NCI-H2081 treated with DMSO at 0.1 percent for 48 hours (cell line): ENCODE measurements at places on chromosomes 12 and 14.

GRCh38 chr14:51792809-51793208 lies 67.6 kb upstream of the GNG2 start:
- DNase-seq: no peak

DNA sequence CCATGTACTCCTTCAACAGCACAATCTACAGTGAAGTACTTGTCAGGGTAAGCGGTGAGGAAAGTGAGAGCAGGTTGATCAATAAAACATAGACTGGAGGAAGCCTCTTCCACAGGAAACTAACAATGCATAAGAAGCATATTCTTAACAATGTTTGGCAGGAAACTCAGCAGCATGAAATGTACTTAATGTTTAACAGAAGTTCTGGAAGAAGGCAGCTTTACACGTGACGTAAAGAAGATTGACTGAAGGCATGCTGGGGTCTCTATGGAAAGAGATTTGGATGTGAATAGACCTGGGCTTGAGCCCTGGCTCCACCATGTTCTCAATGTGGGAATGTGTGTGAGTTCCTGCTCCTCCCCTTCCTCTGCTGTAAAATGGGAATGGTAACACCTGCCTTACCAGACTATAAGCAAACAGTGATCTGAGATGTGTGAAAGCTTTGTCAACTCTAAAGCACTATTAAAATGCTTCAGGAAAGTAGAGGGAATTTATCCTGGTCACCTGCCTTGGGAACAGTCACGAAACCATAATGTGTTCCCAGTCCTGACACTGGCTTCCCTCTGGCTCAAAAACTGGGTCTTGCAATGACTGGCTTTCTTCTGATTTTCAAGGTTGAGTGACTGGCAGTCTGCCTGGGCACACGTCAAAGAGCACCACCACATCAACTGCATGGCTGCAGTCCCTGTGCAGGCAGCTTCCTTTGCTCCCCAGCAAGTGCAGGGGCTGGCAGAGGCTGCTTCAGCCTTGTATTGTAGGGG lies 384.6 kb downstream of the APAF1 start:
- no peak for DNase-seq

GRCh38 chr12:14696265-14696741 lies at the start of gene GUCY2C:
TSS of gene GUCY2C (minus strand) at chr12:14696599. CDS start at chr12:14696448, 151 bp downstream.
- no peak for DNase-seq

- DNase-seq: no peak
These were observed 4.9 kb downstream of the PTGDR start for GRCh38 chr14:52272375-52272774.

DNA sequence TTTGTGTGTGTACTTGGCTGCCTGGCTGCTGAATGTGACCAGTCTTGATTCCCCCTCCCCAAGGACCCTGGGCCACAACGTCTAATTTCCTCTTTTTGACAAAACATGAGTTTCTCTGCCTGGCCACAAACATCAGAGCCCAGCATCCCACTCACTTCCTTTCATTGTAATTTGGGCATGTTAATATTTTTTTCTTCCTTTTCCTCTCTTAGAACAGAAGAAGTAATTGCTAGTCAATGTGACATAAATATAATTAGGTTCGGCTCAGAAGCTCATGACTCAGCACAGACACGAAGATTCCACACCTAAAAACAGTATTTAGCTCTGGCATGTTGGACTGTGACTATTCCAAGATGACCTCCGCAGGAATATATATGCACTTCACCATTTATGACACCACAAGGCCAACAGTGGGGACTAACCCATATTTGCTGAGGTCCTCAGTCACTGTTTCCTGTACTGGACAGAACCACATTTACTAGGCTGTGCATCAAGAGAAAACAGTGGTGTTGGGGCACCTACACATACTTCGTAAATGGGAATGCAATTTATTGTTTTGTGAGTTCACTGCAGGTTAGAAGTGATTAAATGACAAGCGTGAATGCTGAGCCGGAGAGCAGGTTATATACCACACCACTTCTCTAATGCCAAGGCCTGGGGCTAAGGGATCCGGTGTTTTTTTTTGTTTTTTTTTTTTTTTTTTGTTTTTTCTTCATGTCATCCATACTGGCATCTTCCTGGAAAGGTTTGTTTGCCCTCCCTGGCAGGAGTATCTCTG lies 4.2 kb downstream of the GSG1 start:
- DNase-seq: no peak

- no peak for DNase-seq
These were observed 58.3 kb upstream of the JDP2 start for GRCh38 chr14:75369506-75369905.

GRCh38 chr12:106078358-106079010 lies 60.3 kb downstream of the NUAK1 start:
- no peak for DNase-seq

DNA sequence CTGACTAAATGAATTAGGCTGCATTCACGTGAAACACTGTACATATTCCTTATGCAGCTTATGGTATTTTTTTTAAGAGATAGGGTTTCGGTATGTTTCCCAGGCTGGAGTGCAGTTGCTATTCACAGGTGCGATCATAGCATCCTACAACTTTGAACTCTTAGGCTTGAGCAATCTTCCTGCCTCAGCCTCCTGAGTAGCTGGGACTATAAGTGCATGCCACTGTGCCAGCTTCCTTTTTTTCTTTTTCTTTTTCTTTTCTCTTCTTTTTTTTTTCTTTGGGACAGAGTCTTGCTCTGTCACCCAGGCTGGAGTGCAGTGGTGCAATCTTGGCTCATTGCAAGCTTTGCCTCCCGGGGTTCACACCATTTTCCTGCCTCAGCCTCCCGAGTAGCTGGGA lies 35.8 kb upstream of the SPPL3 start:
- no peak for DNase-seq

GRCh38 chr14:96384053-96384452 lies 7.9 kb upstream of the AK7 start:
- no peak for DNase-seq

DNA sequence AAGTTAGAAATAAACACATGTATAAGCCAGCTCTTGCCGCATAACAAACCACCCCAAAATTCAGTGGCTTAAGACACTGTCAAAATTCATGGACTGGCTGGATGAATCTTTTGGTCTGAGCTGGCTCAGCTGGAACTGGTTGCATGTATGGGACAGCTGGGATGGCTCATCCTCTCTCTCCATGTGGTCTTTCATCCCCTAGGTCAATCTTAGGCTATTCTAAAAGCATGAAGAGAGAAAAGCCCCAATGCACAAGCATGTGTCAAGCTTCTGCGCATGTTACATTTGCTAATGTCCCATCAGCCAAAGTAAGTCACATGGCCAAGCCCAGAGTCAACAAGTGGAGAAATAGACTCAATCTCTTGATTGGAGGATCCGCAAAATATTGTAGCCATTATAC lies 71.0 kb downstream of the DRAM1 start:
- no peak for DNase-seq

- no peak for DNase-seq
These were observed 282.5 kb upstream of the TMPO start for GRCh38 chr12:98232753-98233390.

- DNase-seq: no peak
These were observed 65.8 kb downstream of the ITPK1 start for GRCh38 chr14:93049867-93050331.

DNA sequence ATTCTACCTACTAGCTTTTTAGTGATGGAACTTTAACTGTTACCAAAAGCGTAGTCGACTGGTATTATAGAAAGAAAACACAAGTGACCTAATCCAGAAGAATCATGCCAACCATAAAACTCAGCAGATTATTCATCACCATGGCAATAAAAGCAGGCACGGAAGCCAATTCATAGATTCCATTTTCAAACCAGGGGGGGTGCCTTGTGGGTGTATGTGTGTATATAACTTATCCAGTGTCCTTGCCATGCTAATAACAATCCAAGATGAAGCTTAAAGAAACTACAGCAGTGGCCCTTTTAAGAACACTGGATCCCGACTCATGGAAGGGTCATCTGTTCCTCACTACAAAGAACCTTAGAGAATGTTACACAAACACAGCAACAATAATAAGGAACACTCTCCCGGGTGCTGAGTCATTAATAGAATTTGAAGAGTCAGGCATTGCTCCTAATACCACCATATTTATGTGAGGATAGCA lies 61.0 kb downstream of the EPS8 start:
- no peak for DNase-seq

- no peak for DNase-seq
These were observed 117.9 kb upstream of the SFSWAP start for GRCh38 chr12:131592972-131593371.

DNA sequence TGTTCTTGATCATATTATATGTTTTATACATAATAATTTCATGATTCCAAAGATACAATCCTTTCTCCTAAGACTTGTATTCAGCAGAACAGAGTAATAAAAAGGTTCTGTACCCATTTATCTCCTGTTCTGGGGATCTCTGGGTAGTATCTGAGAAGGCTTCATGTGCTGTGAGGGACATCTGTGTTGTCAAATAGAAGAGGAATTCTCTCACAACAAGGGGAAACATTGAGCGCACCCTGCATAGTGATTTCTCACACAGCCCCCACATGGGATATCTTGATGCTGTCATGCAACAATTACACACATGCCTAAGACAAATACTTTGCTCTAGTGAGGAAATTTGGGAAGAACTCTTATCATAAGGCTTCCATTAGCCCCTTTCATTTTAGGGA lies 101.8 kb upstream of the ATF1 start:
- DNase-seq: no peak

DNA sequence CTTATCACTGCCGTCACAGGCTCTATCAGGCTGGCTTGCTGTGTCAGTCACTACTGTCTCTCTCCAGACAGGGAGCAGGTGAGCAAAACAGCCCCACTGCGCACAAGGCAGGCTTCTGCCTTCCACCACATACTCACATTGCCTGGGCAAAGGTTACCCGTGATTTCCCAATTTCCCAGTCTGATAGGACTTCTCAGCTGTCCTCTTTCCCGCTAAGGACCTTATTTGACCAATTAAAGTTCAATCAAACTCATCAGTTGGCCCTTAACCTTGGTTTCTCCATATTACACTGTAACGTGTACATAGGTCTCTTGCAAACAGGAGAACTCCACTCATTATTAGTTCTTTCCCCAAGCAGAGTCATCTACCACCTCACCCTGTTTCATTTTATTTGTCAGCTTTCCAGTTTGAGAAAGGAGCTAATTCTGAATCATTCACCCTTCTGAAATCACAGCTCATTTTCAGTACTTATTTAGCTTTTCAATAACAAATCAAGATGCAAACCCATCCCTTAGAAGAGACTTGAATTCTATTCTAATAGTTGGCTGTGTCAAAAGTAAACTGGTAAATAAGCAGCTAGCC lies 170.8 kb downstream of the ESR2 start:
- no peak for DNase-seq

DNA sequence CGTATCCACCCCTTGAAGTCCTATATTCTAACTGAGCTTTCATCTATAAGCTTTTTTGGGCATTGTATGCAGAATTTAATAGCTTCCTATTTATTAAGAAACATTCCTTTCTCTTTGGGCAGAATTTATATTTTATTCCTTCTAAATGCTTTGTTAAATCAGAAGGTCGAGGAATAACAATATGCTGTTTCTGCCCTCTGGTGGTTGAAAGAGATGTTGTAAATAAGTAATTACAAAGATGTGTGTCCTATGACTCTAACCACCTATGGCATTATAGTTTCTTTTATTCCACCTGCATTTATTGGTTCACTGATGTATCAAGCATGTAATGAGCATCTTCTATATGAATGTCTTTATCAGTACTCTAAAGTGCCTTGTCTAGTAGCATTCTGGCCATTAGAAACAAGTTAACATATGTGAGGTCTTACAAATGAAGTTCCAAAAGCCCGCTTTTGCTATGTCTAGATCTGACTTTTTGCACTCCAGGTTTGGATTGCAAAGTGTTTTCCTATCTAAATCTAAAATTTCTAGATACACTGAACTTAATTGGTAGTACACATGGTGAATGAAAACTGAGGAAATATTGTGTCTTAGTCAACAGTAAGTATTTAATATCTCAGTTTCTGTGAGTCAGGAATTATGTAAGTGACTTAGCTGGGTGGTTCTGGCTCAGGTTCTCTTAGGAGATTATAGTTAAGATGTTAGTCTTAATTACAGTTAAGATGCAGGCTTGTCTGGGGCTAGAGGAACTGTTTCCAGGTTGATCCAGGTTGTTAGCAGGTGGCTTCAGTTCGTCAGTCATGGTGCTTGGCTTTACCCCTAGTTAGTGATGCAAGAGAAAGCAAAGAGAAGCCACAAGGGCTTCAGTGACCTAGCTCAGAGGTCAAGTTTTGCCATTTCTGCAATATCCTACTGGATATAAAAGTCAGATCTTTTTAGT lies 57.5 kb downstream of the PLEKHA5 start:
- peak; percentile 31 for DNase-seq

DNA sequence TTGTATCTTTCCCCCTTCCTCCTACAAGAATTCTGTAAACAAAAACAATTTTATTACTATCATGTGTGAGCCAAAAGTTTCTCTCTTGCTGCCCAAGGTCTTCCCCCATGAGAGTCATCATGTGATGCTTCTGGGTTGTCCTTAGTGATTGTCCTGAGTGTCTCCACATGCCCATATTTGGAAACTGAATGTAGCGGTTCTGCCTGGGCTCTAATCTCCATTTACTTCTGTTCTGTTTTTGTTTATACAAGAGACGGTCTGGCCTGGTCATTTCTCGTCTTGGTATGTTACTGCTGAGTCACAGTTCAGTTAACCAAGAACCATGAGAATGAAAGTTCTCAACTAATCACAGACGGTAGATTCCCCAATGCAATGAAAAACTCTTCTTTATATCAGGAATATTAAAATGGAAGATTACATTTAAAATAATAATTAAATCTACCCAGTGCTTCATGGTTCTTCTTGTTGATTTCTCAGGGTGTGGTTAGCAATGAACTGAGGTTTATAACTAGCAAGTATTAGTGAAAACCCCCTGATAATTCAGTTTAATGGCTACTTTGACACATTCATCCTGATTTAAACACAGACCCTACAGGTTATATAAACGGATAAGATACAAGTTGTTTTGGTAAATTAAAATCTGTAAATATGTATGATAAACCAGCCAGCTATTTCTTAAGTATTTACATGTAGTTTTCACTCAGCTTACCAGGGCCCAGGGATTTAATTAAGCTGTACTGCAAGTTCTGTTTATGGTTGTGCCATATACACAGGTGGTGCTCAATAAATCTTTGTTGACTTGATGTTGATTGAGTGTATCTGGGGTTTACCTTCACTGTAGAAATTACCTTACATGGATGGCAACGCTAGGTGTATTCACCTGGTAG lies 81.1 kb downstream of the PELI2 start:
- DNase-seq: no peak

GRCh38 chr12:4108803-4109345 lies 164.7 kb upstream of the CCND2 start:
- DNase-seq: no peak

DNA sequence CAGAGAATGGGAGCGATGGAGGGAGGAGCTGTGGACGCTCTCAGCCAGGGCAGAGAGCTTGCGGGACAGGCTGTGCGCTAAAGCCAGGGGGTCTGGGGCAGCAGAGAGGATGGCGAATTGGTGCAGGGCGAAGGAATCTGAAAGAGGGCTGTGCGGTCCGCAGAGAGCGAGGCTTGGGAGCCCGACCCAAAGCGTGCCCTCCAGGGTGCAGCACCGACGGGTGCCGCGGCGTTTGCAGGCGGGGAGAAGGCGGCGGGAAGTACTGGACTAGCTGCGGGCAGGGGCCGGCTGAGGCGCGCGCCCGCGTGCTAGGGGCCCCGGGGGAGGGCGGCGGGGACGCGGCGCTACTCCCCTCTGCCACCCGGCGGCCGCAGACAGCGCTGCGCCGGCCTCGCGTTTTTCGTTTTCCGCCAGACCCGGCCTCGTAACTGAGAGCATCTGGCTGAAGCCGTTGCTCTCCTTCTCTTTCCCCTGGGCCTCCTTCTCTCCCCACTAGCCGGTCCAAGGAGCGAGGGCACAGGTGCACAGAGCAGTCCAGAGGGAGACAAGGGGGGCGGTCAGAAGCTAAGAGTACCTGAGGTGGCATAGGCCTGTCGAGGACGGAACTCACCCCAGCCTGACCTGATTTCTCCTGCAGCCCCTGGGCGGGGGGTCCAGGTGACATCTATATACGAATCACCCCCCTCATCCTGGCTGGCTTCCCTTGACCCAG lies 24.9 kb downstream of the SLC6A12 start:
- DNase-seq: no peak
